ENCODE measurements at places on chromosomes 5 and 9. TPM values are rescaled to one million over a fixed set of nuclear protein-coding genes. Genes with fewer than 3 reads are reported as not detected.

DNA sequence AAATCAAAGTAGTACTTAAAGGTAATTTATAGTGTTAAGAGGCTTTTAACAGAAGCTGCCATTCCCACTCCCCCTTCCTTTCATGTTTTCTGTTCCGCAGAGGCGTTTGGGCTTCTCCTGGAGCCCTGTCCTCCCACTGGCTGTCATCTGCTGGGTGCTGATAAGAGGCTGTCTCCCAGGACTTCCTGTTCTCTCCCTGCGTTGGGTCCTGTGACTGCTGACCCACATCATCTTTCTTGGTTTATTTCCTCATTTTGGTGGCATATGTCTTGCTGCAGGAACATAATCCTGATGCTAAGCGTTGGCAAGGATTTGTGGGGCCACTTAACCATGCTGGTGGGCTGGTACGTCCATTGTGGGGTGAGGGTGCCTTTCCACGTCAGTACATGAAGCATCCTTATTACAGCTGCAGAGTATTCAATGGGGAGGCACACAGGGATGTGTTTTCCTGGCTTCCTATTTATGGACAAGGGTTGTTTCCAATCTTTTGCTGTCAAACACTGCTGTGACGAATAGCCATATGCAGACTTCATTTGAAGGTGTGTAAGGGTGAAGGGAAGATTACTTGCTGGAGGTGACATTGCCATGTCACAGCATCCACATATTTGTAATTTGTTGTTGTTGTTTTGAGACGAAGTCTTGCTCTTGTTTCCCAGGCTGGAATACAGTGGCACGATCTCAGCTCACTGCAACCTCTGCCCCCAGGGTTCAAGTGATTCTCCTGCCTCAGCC, 22.3 kb upstream of the RNF130 start:
- no peak for DNase-seq

TMEM215 gene
- total RNA-seq = 0.67 TPM

IFNK gene
- not detected for total RNA-seq

DNA sequence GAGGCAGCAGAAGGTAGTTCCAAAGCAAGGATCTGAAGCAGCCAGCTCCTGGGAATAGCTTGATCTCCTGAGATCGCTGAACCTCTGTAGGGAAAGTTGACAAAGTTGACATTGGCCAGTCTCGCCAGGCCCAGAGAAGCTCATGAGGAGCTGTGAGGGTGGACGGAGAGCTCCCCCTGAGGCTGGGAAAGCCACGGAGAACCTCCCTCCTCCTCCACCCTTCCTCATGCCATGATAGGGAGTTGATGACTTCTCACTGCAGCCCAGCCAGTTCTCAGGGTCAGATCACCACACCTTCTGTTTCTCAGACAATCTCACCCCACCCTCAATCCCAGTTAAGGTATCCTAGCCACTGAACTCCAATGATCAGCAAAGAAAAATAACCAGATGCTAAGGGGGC, 30.4 kb upstream of the KCNV2 start:
- DNase-seq = no peak

SLCO4C1 gene
- 4.5 TPM for total RNA-seq

GRCh38 chr5:43115968-43116367, 4.7 kb upstream of the ZNF131 start:
- DNase-seq = no peak

DNA sequence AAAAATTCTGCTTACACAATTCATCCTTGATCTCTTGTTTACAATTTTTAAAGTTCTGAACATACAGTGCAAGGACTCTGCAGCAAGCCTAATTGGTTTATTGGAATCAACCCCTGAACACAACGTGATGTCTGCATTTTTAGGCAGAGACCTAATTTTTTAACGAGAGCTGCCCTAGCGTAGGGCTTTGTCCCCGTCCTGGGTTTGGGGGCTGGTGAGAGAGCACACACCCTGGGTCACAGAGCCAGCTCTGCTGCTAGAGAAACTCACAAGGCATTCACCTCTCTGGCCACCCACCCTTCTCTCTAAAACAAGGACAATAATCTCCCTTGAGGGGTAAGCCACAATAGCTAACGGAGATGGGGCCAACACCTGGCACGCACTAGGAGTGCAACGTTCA, 28.2 kb downstream of the SH3PXD2B start:
- no peak for DNase-seq

PDLIM7 gene
- total RNA-seq = 86.7 TPM

GRCh38 chr5:74136276-74136825, 504.2 kb downstream of the ENC1 start:
- no peak for DNase-seq

TMEM174 gene
- total RNA-seq = not detected

DNA sequence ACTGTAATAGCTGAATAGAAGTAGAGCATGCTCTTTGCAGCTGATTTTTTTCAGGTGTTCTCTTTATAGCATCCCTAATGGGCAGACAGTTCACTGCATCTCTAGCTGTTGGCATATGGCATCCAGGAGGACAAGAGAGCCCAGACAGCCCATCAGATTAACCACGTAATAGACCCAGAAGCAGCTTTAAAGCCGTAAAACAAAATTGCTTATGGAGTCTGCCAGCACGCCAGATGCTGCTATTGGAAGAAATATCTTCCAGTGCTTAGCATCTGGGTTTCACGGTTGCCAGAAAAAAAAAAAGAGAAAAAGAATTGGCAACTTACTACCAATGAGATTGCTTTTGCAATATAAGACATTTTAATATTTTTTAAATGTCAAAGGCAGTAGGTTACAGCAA, 869.4 kb upstream of the NUDT12 start:
- DNase-seq = no peak

PFN3 gene
- total RNA-seq = not detected

GRCh38 chr5:80242849-80243248, 13.0 kb downstream of the SERINC5 start:
- no peak for DNase-seq

All from H1 (cell line).